ENCODE measurements at places on chromosomes 2 and 18.

GRCh38 chr2:217332866-217333265 lies 473.0 kb upstream of the TNP1 start:
- no peak for DNase-seq

GRCh38 chr2:173054466-173054865 lies 21.2 kb upstream of the MAP3K20 start:
- DNase-seq = no peak

DNA sequence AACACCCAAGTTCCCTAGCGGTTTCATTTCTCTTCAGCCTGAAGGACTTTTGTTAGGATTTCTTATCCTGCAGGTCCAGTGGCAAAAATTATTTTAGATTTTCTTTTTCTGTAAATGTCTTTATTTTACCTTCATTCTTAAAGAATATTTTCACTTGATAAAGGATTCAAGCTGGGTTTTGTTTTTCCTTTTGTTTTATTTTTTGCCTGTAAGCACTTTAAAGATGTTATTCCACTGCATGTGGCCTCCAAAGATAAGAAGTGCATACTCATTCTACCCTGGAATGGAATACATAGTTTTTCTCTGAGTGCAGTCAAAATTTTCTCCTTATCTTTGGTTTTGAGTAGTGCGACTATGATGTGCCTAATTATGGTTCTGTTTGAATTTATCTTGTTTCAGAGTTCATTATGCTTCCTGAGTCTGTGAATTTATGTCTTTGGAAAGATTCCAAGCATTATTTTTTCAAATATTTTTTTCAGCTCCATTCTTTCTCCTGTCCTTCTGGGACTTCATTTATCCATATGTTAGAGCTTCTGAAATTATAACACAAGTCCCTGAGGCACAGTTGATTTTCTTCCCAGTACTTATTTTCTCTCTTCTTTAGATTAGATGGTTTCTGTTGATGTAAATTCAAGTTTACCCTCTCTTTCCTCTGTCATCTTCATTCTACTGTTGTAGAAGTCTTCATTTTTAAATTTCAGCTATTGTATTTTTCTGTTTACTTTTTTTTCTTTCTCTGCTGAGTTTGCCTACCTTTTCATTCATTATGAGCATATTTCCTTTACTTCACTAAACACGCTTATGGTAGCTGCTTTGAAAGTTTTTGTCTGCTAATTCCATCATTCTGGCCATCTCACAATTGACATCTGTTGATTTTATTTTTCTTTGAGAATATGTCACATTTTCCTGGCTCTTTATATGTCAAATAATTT lies 69.6 kb downstream of the MAPRE2 start:
- DNase-seq = no peak

GRCh38 chr2:46116553-46116991 lies 180.6 kb upstream of the EPAS1 start:
- DNase-seq = no peak

GRCh38 chr2:25341753-25342371 lies at the start of gene DNMT3A:
Gene DNMT3A (minus strand): TSS chr2:25341925. CDS start chr2:25313984, 27,941 bp downstream.
- peak; percentile 73 for DNase-seq

GRCh38 chr2:48048476-48049171 lies 142.3 kb upstream of the FBXO11 start:
- no peak for DNase-seq

- DNase-seq = peak; percentile 25
Observed at GRCh38 chr2:128380061-128380889, 61.6 kb upstream of the HS6ST1 start.

DNA sequence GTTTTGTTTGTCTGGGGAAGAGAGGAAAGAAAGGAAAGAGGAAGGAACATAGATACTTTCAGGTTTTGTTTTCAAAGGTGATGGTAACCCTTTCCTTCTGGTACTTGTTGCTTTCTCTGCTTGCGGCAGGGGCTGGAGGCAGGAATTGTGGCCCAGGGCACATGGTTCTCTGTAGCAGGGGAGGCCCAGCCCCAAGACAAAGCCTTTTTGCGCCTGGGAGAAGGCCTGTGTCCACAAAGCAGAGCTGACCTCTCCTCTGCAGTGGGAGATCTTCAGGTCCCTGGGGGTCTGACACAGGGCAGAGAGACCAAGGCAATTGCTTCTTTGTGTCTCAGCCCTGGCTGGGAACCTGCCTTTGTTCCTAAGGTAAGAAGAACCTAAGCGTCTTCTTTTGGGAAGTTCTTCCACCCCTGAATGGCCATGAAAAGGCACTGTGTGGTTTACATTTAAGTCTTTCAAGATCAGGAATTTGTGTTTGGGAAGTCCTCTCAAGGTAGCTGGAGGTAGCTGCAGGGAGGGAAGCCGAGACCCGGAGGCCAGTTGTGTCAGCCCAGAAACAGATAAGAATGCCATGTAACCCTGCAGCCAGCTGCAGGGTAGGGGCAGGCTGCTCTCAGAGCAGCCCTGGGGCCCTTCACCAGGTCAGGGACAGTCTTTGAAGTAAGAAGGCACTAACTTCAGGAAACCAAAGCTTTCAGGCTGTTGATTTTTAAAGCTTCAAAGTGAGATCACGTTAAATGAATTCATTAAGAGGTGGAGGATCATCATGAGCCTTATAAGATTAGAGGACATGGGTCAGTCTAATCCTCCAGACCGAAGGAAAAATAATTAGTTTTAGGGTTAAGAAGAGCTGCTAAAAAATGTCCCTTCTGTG lies 119.3 kb downstream of the STPG4 start:
- no peak for DNase-seq

DNA sequence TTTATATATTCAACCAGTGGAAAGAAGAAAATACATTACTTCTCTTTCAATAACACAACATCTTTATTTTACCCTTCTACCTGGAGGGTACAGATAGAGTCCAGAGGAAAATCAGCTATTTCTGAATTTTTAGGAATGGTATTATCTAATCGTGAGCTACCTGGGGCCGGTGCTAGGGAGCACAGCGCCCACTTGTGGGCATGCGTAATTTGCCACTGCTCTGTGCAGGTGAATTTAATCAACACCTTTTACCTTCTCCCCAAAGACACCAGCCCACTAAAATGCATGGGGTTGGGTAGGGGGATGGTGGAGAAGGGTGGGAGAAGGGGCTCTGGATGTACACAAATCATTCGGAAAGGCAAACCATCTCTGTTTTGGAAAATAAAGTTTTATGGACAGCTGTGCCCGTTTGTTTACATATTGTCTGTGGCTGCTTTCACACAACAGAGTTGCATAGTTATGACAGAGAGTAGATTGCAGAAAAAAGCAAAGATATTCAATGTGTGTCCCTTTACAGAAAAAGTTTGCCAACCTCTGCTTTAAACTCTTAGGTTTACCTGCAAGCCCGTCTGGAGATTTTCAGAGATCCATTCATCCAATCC lies 51.5 kb upstream of the DCC start:
- DNase-seq = no peak

DNA sequence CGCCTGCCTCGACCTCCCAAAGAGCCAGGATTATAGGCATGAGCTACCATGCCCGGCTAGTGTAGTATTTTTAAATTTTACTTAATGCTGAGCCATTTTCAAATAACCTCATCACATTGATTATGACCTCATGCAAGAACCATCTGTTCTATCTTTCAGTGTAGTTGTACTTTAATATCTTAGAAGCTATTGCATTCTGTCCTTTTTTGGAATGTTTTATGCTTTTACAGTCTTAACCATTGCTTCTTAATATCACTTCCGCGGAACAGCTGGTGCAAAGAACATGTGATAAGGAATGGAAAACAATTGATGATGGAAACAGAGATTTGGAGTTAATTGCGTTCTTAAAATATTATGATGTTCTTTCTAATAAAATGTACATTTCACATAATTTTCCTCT lies 2.7 kb downstream of the GEN1 start:
- no peak for DNase-seq

Data from dorsolateral prefrontal cortex (tissue), 122 donors.